Stimulated activated CD8-positive, alpha-beta memory T cell treated with anti-CD3 and anti-CD28 coated beads, Interleukin-4, amount 100 ng/mL, for 24 hours (primary cell): ENCODE measurements at places on chromosomes 6 and 20.

DNA sequence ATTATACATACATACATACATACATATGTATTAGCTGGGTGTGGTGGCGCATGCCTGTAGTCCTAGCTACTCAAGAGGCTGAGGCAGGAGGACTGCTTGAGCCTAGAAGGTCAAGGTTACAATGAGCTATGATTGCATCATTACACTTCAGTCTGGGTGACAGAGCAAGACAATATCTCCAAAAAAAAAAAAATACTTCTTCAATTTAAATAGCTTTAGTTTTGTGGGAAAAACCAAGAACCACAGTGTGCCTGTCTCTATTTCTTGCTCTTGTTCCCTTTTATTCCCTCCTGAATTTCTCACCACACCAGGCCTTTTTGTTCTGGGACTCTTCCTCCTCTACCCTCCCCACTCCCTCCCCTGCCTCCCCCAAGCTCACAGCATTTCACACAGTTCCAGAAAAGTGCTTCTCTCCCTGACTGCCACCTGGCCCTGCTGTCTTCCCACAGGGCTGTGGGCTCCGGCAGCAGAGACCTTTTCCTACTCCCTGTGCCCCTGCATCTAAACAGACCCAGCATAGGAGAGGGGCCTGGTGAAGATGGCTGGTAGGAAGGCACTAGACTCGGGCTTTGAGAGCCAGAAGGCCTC is 1.3 kb downstream of the C20orf203 start:
- DNase-seq: no peak

- DNase-seq: peak; percentile 24
These were observed 18.6 kb downstream of the TAB2 start for GRCh38 chr6:149335924-149336608.

- no peak for DNase-seq
These were observed 10.0 kb upstream of the BNIP5 start for GRCh38 chr6:36346486-36347273.

DNA sequence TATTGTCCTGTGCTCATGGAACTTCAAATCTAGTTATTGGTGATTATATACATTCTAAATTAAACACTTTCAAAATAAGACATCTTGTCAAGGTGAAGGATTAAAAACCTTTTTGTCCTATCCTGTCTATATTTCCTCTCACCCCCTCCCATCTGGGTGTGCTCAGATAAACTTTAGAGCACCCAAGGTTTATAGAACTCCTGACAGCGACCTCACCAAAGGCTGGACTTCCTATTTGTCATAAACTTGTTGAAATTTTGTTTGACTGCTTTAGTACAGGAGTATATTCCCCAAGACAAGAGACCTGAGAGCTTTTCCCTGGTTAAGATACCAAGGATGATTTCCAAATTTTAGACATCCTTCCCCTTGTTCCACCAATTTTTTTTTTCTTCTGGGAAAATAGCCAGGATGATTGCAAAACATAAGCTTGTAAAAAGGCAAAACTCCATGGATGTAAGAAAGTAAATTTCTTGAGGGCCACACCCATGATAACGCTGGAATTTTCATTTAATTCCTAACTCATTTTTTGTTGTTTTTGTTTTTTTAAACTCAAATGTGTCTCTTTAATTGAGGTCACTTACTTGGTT is 33.0 kb downstream of the CARMIL1 start:
- no peak for DNase-seq

- no peak for DNase-seq
These were observed 557.8 kb downstream of the HACE1 start for GRCh38 chr6:104301951-104302350.

GRCh38 chr6:109393886-109394281 is 11.6 kb upstream of the CD164 start:
- no peak for DNase-seq

DNA sequence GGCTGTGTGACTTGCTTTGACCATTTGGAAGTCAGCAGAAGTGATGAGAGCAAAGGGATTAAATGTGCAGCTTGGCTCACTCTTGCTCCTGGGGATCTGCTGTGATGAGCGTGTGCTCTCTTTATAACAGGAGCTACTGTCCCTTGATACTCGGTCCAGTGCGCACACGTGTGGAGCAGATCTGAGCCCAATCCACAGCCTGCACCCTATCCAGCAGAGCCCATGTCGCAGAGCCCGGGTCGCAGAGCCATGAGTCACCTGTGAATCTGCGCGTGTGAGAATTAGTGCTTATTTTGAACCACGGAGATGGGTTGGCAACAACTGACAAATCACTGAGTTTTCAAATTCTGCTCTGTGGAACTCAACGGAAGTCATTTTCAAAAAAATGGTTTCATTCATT is 291.0 kb upstream of the SULF2 start:
- DNase-seq: no peak

- no peak for DNase-seq
These were observed 390.6 kb upstream of the PLCB4 start for GRCh38 chr20:8678098-8678776.

DNA sequence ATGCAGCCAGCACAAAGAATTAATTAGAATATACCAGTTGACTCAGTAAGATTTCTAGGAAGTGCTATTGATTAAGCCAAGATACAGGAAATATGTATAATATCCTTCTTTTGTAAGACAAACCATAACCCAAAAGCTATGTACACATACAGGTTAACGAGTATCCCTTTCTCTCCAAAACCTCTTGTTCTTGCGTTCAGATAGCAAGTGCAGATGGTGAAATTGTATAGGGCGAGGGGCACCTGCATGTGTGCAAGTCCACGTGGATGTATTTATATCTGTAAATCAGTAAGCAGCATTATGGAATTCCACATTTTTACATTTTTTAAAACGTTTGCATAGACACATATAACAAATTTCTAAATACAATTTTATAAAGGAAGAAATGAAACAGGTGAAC is 228.6 kb downstream of the TBXT start:
- DNase-seq: no peak

GRCh38 chr20:54048481-54048880 is 21.9 kb downstream of the BCAS1 start:
- DNase-seq: no peak

DNA sequence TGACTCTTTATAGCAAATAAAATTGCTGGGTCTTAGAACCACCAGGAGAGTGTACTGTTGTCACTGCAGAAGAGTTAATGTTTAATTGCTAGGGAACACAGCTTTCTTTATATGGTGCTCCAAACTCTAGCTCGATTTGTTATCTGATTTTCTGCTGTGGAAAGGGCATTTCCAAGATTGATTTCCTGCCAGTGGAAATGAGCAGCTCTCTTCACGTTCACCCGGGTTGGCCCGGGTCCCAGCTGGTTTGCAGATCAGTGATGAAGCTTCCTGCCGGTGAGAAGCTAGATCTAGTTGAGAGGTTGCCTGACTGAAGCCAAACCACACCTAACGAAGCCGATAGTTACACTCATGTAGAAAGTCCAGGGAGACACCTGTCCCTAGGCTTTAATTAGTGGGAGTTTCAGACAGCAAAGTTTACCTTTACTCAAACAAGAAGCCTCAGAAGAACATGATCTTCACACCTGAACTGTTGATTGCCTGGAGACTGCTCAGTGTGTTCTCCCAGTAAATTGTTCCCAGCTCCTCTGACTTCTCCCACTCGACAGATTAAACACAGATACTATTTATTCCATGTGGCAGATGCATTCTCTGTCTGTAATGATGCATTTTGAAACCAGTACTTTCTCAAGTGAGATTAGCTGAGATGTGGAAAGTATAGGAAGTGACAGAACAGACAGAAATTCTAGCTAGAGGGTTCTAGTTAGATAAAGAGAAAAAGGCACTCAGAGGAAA is 27.8 kb downstream of the PAQR8 start:
- no peak for DNase-seq

- DNase-seq: no peak
These were observed 525.2 kb downstream of the PKHD1 start for GRCh38 chr6:51562198-51562597.

GRCh38 chr20:57203986-57204385 is 62.5 kb downstream of the BMP7 start:
- DNase-seq: no peak

- no peak for DNase-seq
These were observed 26.2 kb downstream of the CYP39A1 start for GRCh38 chr6:46626228-46626909.

DNA sequence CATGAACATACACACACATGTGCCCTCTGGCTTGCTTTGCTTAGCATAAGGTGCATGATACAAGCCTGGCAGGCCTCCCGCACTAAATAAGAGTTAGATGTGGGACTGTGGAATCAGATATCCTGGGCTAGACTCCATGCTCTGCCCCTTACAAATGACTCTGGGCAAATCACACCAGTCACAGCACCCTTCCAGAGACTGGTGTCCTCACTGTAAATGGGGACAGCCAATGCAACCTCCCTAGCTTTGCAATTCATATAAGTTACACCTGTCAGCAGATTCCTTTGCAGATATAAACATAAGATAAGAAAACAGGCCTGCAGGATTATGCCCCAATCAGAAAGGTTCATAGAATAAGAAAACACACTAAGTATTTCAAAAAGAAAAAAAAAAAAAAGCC is 174.1 kb downstream of the PTPRT start:
- no peak for DNase-seq

DNA sequence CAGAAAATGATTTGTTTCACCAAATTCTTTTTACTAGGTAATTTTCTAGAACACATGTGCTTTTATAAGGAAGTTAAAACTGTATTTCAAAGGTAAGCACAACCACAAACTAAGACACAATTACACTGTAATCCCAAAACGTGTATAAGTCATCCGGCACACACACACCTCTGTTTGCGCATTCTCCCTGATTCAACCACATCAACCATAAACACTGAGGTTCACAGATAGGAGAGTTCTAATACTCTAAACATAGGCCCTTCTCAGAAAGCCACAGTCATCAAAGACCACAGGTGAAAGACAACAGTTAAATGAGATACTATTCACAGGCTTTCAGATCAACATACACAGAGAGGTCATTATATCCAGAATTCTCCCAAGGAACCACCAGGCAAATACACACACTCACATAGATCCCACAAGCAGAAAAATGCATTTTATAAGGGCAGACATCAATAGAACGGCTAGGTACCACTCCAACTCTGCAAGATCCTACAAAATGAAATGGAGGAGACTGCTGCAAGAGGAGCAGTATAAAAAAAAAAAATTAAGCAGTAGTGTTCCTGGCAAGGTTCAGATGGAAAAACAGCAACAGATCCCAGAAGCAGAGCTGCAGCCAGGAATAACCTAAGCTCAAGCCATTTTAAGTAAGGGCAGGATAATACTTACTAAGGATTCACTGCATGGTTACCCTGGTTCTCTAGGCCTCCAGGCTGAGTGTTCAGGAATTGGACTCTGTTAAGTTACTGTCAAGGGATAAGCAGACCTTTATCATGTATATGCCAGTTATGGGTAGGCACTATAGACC is 6.6 kb upstream of the FBXO9 start:
- no peak for DNase-seq

DNA sequence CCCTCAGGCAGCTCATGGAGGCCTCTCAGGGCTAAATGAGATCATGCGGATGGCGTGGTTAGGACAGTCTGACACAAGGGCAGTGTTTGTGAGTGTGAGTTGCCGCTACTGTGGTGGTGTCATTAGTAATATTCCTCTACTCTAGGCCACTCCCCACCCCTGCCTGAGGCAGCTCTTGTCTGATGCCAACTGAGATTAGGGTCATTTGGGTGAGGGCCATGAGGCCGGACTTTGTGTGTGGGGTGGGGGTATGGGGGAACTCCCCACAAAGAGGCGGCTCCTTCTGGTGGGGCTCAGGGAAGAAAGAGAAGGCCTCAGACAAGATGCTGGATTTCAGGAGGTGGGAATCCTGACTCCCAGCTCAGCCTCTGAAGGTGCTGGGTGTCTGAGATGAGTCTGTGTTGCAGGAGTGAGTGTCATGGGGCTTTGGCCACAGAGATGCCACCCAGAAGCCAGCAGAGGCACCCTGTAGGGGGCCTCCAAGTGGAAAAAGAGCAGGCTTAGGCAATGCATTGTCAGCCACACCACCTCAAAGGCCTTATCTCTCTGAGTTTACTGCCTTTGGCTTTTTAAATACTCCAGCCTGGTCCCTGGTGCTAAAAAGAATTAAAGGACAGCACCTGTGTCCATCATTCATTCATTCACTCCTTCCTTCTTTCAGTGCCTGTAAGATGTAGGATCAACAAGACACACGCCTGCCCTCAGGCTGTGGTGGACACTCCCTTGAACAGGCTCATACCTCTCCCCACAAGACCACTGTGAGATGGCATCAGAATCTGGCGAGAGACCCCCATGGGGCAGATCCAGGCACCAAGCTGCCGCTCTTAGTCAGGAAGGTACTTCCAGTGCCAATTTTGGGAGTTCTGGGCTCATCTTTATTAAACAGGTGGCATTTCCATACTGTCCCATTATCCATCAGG is 175.2 kb downstream of the MRPL14 start:
- DNase-seq: no peak

DNA sequence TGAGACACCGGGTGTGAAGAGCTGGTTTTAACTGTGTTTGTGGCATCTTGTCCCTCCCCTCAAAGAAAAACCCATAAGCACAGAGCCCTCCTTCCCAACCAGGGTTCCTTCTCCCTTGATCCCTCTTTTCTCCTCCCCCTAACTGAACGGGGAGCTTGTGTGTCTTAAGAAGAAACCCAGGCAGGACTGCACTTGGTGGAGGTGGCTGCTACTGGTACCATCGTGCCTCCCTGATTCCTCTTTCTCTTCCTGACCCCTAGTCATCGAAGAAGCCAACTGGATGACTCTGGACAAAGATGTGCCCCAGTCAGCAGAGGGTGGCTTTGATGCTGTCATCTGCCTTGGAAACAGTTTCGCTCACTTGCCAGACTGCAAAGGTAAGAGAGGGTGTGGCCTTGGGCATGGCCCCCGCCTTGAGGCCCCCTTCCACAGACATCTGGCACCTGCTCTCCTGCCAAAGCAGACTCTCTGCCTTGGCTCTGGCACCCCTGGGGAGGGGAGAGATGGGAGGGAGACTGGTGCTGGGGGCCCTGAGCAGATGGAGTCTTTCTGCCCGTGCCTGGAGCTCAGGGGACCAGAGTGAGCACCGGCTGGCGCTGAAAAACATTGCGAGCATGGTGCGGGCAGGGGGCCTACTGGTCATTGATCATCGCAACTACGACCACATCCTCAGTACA is 2.1 kb downstream of the GNMT start:
- DNase-seq: no peak

GRCh38 chr6:41255110-41255509 is 27.0 kb downstream of the TREML4 start:
- DNase-seq: no peak

GRCh38 chr20:23361119-23361475 is 885 bp upstream of the GZF1 start:
- no peak for DNase-seq

DNA sequence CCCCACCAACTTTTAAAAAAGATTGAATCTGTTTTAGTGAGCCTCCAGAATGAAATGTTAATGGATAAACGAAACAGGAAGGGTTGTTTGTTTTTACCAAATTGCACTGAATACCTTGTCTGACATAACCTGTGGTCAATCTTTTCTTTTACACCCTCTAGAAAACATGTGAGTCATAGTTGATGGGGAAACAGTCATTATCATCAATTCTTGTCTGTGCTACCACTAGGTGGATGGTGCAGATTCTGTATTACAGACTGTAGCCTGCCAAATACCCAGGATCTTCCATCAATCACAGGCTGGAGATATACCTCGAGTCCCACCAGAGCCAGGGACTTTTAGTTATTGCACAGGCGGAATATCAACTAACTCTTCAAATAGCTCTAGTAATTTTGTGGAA is 29.5 kb upstream of the PKIB start:
- DNase-seq: no peak

GRCh38 chr6:104414723-104415122 is 445.0 kb downstream of the HACE1 start:
- no peak for DNase-seq

GRCh38 chr6:114042267-114043016 is 71.5 kb upstream of the HDAC2 start:
- DNase-seq: no peak
